ENCODE measurements at places on chromosomes 2 and 18.

- DNase-seq = no peak
Measured at GRCh38 chr2:150166313-150167051, 321.0 kb downstream of the RND3 start.

DNA sequence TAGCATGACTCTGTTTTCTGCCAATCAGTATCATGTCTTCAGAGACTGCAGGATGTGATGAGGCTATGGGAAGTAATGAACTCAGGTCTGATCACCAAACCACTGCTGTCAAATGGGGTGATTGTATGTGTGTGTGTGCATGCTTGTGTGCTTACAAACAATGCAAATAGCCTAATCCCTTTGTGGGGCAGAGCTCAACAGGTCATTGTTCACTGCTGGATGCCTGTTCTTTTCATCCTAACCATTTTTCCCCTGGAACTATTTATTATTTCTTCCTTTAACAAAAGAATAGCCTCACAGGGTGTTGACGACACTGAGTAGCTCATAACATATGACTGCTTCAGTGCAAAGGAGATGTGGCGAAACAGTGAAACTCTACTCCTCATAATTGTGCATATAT lies 55.9 kb downstream of the NXPH2 start:
- no peak for DNase-seq

DNA sequence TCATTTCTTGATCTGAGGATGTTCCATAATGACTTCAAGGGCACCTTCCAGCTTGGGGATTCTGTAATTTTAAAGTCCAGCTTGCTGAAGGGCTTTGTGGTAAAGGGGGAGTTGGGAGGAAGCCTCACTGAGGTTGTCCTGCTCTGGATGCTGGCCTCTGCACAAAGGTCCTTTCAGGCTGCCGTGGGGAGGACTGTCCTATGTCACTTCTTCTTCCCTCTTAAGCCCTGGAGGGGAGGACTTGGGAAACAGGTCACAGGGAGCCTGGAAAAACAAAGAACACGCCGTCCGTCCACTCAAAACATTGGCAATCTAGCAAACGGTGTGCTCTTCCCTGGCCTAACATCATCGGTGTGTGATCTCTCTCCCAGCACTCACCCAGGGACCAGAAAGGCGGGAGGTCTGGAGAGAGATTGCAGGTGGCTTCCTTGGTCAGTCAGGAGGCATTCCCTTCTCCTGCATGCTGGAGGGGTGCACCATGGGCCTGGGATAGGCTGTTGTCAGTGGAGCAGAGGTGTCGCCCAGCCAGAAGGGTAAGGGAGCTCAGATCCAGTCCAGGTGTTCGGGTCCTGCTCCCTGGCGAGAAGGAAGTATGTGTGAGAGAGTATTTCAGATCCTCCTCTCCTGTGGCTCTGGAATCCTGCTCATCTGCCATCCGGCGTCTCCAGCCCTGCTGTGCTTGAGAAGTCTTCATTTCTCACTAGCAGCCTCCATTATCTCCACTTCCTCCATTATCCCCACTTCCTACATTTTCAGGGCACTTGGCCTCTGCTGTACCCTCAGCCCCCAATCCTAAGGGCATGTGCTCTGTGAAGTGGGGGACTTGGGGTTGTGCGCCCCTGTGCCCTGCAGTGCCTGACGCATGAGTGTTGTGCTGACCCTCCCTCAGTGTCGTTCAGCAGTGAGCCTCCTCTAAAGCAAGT lies 20.1 kb downstream of the ASAP2 start:
- no peak for DNase-seq

- DNase-seq = no peak
Measured at GRCh38 chr2:136727973-136728699, 37.2 kb upstream of the THSD7B start.

DNA sequence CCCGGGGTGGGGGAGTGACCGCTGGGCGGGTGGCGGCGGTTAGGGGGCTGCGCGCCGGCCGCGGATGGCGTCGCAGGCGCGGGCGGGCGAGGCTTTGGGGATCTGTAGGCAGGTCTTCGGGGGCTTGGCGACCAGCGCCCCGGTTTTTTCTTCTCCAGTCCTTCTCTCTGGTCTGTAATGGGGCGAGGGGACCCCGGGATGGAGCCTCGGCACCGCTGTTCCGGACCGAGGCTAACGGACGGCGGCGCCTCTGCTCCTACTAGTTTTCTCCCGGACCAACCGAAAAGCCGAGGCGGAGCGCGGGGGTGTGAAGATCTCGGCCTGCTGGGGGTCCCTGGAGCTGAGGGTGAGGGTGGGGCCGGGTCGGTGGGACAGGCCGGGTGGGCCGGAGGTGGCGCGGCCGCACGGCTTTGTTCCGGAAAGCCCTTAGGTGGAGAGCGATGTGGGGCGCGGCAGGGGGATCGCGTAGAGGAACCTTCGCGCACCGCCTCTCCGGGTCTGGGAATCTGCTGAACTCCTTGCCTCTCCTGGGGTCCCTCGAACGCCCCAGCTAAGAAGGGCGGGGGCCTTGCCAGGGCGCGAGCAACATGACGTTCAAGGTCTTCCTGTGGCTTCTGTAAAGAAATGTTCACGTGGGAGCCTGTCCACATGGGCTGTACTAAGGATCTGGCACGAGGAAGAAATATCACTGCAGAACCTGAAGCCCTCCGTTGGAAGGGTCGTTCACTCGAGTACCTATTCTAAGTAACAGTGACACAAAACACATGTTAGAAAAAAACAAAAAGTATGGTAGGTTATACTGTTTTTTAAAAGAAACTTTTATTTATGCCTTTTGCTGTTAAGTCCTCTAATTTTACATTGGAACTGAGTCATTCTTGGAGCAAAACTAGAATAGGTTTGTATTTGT lies 861 bp downstream of the SLC39A10 start:
- peak; percentile 54 for DNase-seq

- no peak for DNase-seq
Measured at GRCh38 chr2:36466135-36466534, 110.6 kb downstream of the CRIM1 start.

DNA sequence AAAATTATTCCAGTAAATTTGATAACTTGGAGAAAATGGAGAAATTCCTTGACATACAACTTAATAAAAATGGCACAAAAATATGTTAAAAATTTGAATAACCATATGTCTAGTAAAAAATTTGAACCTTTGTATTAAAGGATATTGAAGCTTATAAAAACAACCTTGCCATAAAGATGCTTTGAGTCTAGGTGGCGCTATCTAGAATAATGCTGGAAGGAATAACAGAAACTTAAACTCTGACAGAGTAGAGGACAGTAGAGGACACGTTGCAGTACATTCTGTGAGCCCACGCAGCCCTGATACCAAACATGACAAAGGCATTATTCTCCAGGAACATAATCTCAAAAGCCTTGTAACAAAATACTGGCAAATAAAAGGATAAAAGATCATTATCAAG lies 44.7 kb upstream of the ALKAL2 start:
- DNase-seq = no peak

DNA sequence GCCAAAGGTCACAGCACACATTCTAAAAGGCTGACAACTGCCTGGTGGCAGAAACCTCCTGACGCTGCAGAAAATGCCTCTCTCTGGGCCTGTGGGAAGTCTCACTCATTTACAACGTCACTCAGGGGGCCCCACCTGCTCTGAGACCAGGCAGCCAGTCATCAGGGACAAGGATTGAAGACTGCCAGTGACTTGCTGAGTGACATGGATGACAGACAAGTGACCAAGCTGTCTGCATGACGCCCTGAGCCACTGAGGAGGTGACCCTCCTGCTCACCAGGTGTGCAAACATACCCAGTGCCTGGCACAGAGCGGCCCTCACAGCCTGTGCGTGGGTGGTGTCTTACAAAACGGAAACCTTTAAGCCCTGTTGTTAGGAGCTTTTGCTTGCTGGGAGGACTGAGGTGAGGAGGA lies 392.4 kb downstream of the TNS1 start:
- DNase-seq = no peak

DNA sequence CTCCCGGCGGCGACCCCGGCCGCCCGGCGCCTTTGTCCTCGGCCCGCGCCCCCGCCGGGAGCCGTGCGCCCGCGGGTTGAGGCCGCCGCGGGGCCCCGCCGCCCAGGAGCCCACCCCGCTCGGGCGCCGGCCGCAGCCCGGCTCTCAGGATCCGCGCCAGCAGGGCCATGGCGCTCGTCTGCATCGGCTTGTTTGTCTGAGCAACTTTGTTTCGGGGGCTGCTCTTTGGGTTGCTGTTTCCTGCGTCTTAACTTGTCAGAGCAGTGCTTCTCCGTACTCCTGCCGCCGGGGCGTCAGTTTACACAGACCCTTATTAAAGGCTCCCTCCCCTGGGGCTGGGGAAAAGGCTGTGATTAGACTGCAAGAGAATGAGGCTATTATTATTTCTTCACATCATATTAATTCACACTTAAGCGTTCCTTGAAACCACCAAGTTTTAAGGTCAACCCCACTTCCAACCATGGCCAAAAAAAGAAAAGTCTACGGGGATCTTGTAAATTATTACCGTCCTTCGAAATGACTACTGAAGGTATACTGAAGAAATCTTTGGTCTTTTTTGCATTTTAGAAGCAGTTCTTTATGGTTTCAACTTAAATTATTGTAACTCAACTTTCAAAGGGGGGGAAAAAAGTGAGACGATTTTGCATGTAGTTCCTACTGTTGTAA lies at the start of gene CYP27C1:
Gene CYP27C1 (minus strand): TSS at position 198 of the 666 bp plus-strand sequence. CDS start 29 bp downstream, at position 169.
- no peak for DNase-seq

DNA sequence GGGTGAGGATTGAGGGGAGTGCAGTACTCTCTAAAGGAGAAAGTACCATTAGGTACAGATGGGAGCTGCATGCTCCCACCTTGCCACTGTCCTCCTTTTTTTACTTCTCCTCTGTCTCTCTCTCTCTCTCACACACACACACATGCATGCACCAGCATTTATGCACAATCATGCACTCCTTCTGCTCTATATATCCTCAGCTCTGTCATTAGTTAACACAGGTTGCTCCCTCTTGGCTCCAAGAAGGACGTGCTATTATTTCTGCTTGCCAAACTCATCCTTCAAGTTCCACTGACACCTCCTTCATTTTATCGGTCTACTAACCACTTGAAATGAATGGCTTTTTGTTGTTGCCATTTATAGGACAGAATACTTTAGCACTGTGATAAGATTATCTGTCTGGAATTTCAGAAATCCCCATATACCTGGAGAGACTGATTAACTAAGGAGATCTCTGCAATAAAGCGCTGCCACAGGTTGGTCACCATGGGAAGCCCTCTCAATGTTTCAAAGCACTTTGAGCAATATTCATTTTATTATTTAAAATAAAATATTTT lies 178.5 kb upstream of the TRIB2 start:
- no peak for DNase-seq

DNA sequence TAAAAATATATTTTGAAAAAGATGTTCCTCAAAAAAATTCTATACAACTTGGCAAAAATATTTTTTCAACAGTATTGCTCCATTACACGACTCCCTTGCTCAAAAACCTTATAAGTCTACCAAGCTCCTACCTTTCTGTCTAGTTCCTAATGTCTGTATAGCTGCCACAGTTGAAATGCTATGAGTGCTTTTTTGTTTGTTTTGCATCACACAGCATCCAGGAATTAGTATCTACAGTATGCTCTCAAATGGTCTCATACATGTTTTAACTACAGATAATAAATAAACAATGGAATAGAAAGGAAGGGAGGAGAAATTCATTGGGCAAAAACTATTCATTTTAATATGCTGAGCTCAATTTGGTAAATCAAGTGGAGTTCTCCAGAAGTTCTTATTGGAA lies 17.3 kb downstream of the ACADL start:
- DNase-seq = no peak

DNA sequence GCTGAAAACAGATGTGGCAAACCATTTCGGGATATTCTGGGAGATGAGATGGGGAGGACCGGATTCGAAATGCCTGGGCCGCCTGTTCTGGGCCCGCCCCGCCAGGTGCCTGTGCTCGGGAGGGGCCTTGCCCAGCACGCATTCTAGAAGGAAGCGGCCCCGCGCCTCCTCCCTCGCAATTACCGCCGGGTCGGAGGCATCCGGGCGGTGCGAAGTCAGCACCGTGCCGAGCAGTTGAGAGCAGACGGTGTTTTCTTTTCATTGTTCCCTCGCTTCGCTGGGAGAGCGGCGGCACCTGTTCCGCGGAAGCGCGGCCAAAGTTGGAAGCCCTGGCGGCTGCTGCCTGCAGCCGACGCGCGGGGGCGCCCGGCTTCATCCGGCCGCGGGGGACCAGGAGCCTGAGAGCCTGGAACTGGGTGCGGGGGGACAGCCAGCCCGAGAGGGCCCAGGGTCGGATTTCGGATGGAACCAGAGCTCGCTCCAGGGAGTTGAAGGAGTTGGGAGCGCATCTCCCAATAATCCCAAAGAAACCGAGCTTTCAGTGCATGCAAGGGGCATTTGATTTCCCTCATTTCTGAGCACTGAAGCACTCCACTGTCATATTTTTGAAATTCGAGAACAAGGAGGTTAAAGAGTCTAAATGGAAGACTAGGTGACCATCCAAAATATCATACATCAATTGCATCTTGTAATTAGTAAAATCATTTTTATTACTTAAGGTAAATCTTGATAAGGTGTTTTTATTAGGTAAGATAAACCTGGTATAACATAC lies 241.8 kb upstream of the RAB12 start:
- no peak for DNase-seq

DNA sequence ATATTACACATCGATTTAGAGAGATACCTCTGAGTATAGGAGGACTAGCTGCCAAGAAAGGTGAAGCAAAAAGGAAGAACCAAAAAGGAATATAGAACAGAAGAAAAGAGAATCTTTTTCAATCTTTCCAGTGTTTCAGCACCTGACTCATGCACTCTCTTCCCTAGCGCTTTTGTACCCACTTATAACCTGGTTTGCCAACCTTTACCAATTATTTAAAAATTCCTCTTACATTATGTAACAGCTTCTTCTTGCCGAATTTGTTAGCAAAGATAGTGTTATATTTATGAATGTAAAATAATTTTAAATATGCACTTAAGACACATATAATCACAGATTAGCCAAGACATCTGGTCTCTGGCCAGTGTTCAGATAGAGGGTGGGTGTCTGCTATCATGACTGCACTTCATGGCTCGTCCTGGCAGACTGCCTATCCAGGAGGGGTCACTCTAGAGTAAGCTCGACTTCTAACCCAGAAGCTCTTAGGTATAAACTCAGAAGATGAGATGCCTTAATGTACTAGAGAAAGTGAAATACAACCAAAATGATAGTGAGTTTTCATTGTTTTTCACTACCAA lies 122.9 kb downstream of the ATAD2B start:
- DNase-seq = no peak

DNA sequence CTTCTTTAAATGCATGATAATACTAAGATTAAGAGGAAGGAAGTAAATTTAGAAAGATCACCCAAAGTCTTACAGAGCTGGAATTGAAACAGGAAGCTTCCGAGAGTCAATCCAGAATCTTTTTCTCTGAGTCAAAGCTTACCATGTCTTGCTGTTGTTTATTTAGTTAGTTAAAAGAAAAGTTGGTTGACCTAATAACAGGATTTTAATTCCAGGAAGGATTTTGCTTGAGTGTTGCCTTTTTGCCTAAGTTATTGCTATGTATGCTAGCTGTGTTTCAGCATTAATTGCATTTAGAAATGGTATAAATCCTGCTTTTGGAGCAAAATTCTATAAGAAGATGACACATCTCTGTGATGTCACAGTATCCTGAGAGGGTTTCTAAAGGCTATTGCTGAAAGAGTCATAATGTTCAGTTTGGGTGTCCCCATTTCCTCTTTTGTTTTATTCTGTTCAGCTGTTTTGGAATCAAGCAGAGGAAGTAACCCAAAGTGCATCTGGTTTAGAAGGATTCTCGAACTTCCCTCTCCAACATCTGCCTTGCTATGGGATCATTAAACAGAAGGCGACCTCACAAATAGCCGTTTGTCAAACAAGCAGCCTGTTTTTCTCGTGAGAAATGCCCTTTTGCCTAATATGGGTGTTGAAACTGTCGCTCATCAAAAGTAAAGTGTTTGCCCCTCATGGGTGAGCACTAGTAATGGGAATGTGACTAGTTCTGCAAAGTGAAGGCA lies 271.5 kb upstream of the MMADHC start:
- DNase-seq = no peak

- no peak for DNase-seq
Measured at GRCh38 chr2:151087377-151087776, 174.3 kb downstream of the RBM43 start.

Data from effector memory CD8-positive, alpha-beta T cell (primary cell).